NCI-H226 (cell line): ENCODE measurements at places on chromosomes 3 and 15.

GRCh38 chr3:19216669-19217337 lies 68.5 kb downstream of the KCNH8 start:
- no peak for DNase-seq

DNA sequence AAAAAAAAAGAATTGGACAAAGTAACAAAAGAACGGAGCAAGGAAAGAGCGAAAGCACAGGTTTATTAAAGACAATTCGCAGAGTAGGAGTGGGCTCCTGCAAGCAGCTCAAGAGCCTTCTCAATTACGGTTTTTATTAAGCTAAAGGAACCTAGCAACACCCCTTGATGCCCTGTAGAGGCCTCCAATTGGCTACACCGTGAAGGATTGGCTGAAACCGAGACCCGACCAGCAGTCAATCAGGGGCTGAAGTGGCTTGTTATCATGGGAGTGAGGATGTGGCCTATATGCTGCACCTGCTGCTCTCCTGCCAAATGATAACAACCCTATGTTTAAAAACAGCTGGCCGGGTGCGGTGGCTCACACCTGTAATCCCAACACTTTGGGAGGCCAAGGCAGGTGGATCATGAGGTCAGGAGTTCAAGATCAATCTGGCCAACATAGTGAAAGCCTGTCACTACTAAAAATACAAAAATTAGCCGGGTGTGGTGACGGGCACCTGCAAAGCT lies 20.4 kb upstream of the AP3B2 start:
- DNase-seq: no peak

- DNase-seq: no peak
These were observed 10.9 kb downstream of the CHCHD6 start for GRCh38 chr3:126714921-126715320.

GRCh38 chr3:119220198-119220597 lies 20.5 kb downstream of the B4GALT4 start:
- DNase-seq: no peak

DNA sequence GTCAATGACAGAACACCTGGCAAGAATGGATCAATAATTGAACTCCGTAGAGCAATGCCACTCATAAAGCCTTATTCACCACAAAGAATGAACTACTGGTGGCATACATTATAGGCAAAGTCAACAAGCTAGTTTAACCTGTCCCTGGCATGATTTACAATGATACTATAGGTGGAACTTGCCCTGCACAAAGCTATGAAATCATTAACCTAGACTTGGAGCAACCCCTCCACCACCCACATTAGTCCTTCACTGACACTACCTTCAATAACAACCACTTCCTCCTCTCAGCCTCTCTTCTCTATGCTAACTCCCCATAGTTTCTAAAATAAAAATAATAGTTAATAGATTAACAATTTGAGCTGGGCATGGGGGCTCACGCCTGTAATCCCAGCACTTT lies 54.4 kb downstream of the ACAP2 start:
- DNase-seq: no peak

DNA sequence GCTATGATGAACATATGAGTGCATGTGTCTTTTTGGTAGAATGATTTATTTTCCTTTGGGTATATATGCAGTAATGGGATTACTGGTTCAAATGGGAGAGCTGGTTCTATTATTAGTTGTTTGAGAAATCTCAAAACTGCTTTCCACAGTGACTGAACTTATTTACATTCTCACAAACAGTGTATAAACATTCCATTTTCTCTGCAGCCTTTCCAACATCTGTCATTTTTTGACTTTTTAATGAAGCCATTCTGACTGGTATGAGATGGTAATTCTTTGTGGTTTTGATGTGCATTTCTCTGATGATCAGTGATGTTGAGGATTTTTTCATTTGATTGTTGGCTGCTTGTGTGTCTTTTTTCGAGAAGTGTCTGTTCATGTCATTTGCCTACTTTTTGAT lies 1124.2 kb downstream of the NAALADL2 start:
- no peak for DNase-seq

DNA sequence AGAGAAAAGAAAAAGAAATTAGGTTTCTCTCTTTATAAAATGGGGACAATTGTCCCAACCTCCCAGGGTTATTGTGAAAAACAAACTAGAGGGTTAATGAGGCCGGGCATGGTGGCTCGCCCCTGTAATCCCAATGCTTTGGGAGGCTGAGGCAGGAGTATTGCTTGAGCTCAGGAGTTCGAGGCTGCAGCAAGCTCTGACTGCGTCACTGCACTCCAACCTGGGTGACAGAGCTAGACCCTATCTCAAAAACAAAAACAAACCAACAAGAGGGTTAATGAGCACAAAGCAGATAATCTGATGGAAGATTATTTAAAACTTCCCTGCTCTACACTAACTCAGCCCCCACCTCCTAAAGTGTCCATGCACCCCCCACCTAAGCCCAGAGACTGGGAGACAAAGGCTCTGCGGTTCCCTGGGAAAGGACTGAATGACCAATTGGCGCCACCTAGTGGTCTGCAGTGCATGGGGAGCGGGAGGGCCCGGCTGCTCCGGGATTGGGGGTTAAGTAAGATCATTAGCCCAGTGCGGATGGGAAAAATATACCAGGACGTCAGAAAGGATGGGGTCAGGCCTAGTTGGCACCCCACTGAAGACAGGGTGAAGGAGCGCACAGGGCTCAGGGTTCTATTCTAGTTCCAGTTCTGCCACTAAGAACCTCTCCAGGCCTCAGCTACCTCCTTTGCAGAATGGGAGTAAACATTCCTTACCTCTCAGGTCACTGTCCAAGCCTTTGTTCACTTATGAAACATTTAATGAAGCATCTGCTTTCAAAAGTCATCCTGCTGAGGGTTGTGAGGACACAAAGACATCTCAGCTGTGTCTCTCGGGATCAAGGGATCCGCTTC lies 15.6 kb downstream of the PIF1 start:
- DNase-seq: peak; percentile 66

- DNase-seq: no peak
These were observed 4.4 kb downstream of the PRSS50 start for GRCh38 chr3:46713050-46713897.

- DNase-seq: no peak
These were observed 132.9 kb downstream of the MAGI1 start for GRCh38 chr3:65905771-65906170.

DNA sequence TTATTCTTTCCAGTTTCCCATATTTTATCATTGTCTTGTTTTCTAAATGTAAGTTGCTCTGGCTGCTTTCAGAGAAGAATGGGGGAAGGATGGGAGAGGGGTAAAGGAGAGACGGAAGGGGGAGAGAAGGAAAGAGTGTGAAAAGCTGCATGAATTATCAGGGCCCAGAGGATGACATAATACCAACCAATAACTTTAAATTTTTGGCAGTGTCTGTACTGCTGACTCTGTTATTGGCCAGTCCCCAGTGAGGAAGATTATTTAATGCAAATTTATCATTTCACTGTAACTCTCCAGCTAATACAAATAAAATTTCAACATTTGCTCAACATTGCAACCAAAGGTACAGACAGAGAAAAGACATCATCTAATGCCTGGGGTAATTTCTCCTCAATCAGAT lies 551.7 kb upstream of the CFAP20DC start:
- no peak for DNase-seq

- no peak for DNase-seq
These were observed 119.5 kb upstream of the MLF1 start for GRCh38 chr3:158451405-158452055.
